NCI-H226 (cell line): ENCODE measurements at places on chromosomes 11 and 22.
A peak's percentile ranks its signal among the peaks of the same experiment; 100 is the strongest.

DNA sequence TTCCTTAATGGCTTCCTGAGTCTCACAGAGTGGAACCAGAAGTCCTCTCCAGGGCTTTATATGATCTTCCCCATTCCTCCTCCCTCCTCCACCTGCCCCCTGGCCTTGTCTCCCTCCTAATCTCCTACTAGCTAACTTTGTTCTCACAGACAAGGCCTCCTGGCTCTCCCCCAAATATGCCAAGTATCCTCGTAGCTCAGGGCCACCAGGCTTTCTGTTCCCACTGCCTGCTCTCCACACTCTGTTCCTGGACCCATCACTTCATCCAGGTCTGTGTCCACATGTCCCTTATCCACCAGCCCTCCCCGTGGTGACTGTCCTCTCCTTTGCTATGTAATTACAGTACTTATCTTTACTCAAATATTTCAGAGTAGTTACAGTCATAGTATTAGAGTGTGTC, 23.2 kb upstream of the LMO1 start:
- DNase-seq: no peak

DNA sequence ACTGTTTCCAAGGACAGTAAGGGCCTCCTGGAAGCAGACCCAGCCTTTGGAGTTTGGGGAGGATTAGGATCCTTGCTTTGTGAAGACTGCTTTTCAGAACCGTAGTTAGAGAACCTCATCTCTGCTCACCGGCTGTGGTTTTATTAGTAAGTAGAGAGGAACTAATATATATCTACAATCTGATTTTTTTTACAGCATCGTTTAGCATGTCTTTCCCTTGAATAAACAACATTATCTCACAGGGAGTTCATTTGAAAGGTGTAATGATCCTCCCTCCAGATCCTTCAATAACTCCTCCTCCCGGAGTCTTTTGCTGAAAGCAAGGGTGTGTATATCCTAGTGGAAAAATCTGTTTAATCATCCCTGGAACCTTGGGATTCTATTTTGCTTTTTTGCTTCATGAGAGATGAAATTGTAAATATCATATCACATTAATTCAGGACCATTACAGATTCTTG, 132.7 kb downstream of the DBX1 start:
- DNase-seq: no peak

GRCh38 chr11:13760115-13760514, 91.6 kb downstream of the FAR1 start:
- DNase-seq: peak; percentile 91

DNA sequence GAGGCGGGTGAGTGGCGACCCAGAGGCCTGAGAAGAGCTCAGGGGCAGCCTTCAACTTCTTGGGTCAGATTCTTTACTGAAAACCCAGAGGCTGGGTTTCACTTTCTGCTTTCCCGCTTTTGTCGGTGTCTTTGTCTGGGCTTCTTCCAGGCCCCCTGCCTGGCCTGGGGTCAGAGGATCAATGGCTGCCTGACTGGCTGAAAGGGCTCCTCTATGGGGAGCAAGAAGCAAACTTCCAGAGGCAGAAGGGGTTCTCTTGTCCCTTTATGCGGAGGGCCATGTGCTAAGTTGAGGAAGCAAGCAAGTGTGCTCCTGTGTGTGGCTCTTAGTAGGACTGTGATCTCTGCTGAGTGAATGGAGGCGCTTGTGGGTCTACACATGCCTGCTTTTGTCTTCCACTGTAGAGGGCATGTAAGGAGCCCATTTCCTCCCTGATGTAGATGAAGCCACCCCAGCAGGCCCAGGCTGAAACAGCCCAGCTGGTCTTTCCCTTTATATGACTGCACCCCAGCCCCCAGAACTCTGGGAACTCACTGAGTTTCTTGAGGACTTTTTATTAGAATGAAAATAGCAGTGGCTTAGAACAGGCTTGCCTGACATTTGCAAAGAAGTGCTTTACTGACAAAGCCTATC, 1.0 kb upstream of the PKNOX2 start:
- no peak for DNase-seq

DNA sequence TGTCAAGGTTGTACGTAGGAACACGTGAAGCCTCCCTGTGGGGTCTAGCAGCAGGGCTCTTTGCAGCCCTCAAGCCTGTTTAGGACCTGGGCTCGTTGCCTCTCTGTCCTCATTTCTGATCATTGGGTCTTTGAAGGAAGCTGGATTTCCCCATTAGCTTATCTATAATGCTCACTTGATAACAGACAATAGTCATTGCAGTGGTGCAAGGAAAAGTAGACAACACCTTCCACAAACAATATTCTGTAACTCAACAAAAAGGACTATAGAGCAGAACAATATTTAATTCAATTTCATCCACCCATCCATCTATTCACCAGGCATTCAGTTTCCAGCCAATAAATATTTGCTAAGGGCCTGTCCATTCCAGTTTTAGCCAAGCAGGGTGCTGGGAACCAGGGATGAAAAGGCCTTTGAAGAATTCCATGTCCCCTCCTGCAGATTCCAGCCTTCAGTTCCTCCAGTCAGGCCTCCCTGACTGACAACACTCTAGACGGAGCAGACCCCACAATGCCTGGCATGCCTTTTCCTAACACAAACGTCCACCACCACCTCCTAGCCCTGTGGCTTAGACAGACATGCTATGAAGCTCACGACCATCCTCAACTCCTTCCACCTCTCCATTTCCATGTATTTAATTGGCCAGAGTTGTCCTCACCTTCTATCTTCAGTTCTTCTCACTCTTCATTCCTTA, 12.7 kb upstream of the POLD3 start:
- no peak for DNase-seq

GRCh38 chr11:64572143-64572542, 18.9 kb upstream of the SLC22A12 start:
- DNase-seq: no peak
